Fibroblast of pulmonary artery (primary cell): ENCODE measurements at places on chromosomes 3 and 15.

DNA sequence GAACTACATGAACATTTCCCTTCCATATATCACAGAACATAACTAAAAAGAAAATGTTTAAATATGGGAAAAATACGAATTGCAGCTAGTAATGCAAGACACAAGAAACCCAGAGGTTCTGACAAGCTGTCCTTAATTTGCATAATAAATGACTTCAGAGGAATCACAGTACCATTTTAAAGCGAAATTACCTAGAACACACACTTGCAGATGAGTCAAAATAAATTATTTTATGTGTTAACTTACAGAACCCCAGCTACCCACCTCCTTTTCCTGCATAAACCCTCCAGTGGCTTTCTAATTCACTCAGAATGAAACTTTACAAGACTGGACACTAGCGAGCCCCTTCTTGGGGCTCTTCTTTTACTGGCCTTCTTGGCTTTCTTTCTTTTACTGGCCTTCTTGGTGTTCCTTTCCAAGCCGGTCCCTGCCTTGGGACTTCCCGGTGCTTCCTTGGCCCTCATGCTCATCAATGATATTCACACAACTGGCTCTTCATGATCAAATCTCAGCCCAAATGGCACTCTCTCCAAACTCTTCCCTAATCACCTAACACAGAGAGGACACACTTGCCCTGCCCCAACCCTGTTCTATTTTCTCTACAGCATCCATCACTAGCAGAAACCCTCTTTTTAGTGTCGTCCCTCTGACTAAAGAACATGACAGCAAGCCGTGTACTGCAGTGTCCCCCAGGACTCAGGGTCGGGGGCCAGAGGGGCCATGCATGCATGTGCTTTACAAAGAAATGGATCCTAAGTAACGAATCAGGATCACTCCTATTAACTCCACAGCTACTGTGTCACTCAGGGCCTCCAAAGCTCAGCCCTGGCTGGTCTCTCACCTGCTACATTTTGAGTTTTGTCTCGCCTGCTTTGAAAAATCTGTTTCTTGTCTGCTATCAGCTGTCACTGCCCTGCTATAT lies 4.8 kb downstream of the CHSY1 start:
- no peak for DNase-seq

DNA sequence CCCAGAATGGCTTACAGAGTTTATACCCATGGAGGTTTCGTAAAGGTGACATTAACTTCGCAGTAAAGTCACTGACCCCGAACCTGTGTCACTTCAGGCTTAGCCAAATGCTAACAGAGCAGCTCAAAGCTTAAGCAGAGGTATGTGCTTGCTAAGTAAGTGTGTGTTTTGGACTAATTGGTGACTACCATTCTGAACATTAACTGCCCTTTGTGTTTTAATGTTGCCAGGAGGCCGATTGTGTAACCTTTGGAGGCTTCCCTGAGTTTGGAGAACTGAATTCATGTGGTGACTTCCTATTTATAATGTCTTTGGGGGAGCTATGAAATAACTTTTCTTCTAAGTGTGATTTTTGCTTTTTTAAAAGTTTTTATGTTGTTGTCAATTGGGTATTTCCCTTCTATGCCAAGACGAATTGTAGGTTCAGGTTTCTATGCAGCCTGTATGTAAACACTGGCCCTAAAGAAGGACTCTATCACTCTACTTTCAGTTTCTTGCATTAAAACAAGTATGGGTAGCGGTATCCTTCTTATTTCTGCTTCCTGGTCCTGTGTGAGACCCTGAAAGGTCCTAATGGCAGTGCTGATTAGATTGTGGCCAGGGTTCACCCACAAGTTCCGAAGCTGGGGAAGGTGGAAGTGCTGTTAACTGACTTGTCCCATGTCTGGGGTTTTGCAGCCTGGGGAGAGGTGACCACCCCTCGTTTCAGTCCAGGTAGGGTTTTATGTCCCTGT lies 86.3 kb downstream of the IGF1R start:
- no peak for DNase-seq

- DNase-seq: no peak
Measured at GRCh38 chr15:35974052-35974451, 428.1 kb upstream of the DPH6 start.

DNA sequence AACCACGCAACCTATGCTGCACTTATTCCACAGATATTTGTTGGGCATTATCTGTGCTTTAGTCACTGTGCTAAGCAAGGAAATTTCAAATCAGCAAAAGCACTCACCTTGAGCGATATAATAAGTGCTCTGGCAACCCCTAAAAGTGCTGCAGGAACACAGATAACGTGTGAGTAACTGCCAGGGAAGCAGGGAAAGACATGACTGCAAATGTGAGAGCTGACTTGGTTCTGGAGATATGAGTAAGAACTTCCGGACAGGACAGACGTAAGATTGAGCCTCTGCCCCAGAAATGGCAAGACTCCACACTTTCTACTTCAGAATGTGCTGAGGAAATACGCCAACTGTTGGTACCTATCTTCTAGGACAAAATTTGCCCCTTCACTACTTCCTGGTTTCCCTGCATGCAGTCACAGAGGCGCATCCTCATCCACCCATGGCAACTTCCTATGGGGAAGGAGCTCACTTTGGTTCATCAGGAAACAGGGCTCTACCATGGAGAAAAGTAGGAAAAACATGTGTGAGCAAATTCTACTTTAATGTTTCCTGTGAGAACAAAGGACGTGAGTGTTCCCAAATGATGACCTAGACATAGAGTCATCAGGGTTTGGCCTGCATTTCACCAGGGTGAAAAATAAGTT lies 41.7 kb downstream of the AQP9 start:
- peak; percentile 64 for DNase-seq

DNA sequence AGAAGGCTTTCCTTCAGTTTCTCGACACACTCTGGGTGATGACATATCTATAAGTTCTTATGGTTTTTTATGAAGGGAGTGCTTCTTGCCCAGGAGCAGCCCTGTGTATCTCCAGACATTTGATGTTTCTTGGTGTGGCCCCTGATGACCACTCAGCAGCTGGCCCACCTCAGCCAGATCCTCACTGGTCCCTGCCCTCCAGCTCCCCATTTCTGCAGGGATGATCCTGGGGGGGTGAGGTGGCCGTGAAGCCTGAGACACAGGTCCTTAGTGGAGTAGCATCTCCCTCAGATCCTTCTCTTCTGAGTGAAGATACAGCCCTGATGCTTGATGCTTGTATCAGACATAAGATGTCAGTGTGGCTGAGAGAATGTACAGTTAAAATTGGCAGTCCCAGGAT lies 127.7 kb downstream of the LRRC3B start:
- DNase-seq: no peak

- DNase-seq: peak; percentile 97
Measured at GRCh38 chr3:188153437-188154013, 432 bp upstream of the LPP start.

DNA sequence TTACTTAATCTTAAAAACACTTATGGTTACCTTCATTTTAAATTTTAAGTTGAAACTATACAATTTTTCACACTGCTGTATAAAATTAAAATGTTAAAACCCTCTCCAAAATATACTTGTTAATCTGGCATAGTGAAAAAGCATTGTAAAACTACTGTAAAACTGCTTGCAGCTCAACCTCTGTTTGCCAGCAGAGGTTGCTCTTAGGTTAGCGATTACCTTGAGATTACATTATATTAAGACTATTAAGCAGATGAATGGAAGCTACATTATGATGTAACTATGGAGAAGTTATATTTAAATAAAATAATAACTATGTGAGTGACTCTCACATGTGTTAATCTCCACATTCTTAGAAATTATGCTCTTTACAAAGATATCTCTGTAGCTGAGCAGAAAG lies 143.6 kb upstream of the SLITRK3 start:
- peak; percentile 27 for DNase-seq

GRCh38 chr3:50930371-50931208 lies 255.9 kb downstream of the DOCK3 start:
- no peak for DNase-seq

- DNase-seq: no peak
Measured at GRCh38 chr3:194282436-194283122, 68.5 kb downstream of the CPN2 start.

- DNase-seq: peak; percentile 60
Measured at GRCh38 chr3:136078421-136079364, 113.2 kb downstream of the PPP2R3A start.

- DNase-seq: peak; percentile 22
Measured at GRCh38 chr15:95669146-95669922, 661.2 kb upstream of the NR2F2 start.
